ENCODE measurements at places on chromosomes 16 and 17. TPM values are rescaled to one million over a fixed set of nuclear protein-coding genes. Genes with fewer than 3 reads are reported as not detected.

- H3K27me3 ChIP-seq, result no peaks in the 10 kb centered on the region
- no peak overlapping the region for H3K27ac ChIP-seq
- no peaks in the 10 kb centered on the region for H3K4me1 ChIP-seq
Measured at GRCh38 chr16:65375651-65376050, 253.8 kb upstream of the CDH11 start.

DNA sequence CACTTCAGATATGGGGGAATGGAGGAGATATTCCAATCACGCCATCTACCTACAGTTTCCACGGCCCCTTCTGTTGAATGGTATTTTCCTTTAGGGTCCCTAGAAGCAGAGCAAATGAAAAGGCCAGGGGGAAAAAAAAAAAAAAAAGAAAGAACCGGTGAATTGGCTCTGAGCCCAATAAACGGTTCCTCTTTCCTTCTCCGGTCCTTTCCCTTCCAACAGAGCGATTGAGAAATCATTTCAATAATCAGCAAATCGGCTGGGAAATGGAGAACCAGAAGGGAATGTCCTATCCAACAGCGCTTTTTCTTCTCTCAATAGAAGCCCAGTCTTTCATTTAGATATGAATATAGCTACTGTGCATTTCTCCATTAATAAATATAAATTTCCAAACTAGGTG, 26.8 kb upstream of the HOXB13 start:
- H3K4me3 ChIP-seq, result no peak overlapping the region
- peaks cover 2% of the 10 kb centered on the region for H3K4me1 ChIP-seq
- DNase-seq, result no peak
- H3K36me3 ChIP-seq, result no peaks in the 10 kb centered on the region

Gene KRT33A
- not detected for total RNA-seq

GRCh38 chr16:77273-77806, 685 bp upstream of the MPG start:
- H3K4me3 ChIP-seq, result peak overlapping the region; percentile 82
- peaks cover 10% of the 10 kb centered on the region for H3K36me3 ChIP-seq
- H3K4me1 ChIP-seq, result peaks cover 31% of the 10 kb centered on the region
- H3K27me3 ChIP-seq, result peaks cover 18% of the 10 kb centered on the region
- DNase-seq, result peak; percentile 59
- peak overlapping the region; percentile 73 for H3K27ac ChIP-seq

GRCh38 chr17:2366747-2367494, 29.6 kb downstream of the SGSM2 start:
- no peak overlapping the region for H3K27ac ChIP-seq
- DNase-seq, result no peak
- H3K27me3 ChIP-seq, result no peaks in the 10 kb centered on the region
- H3K4me1 ChIP-seq, result no peaks in the 10 kb centered on the region
- peaks cover 4% of the 10 kb centered on the region for H3K36me3 ChIP-seq

Measured in activated CD8-positive, alpha-beta T cell treated with anti-CD3 and anti-CD28 coated beads for 36 hours (primary cell).